ENCODE measurements at places on chromosomes 2 and 18. TPM values are rescaled to one million over a fixed set of nuclear protein-coding genes. Genes with fewer than 3 reads are reported as not detected.

- no peak for DNase-seq
These were observed 1.6 kb upstream of the RIOK3 start for GRCh38 chr18:23451491-23451890.

- no peak for DNase-seq
These were observed 13.3 kb downstream of the TMEM177 start for GRCh38 chr2:119692310-119692709.

DNA sequence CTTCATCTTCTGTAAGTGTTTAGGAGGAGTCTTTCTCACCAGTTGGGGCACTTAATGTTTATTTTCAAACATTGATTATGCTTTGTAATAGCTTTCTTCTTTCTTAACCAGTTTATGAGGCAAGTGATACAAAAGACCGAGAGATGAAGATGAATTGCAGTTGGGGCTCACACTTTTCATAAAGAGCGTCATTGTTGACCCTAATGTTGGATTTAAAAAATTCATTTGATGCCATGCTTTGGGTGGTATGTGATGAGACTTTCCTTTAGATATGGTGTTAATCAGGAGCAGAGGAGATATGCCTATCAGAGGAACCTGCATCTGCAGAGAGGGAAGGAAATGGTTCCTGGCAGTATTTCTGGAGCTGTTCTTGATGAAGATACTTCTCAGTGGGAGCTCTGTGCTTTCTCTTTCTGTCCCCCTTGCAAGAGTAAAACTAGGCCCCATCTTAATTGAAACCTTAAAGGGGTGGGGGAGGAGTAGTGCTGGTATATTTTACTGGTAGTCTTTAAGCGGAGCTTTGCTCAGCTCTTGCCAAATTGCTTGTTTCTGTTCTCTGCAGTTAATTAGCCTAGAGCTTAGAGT lies 2.3 kb downstream of the EML4 start:
- no peak for DNase-seq

DNA sequence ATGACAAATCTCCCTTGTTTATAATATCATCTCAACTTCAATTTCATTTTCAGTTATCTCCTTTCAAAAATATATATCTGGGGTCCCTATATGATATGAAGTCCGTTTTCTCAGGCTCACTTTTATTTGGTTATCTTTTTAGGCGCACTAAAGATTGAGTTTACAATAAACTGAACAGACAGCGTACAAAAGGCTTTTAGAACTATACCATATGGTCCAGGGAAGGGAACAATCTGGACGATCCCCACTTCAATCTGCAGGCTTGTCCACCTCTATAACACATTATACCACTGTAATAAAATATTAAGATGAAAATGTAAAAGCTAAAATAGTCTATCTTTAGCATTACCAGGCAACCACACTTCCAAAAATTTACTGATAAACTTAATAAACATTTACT lies 289.9 kb downstream of the ZEB2 start:
- no peak for DNase-seq

DNA sequence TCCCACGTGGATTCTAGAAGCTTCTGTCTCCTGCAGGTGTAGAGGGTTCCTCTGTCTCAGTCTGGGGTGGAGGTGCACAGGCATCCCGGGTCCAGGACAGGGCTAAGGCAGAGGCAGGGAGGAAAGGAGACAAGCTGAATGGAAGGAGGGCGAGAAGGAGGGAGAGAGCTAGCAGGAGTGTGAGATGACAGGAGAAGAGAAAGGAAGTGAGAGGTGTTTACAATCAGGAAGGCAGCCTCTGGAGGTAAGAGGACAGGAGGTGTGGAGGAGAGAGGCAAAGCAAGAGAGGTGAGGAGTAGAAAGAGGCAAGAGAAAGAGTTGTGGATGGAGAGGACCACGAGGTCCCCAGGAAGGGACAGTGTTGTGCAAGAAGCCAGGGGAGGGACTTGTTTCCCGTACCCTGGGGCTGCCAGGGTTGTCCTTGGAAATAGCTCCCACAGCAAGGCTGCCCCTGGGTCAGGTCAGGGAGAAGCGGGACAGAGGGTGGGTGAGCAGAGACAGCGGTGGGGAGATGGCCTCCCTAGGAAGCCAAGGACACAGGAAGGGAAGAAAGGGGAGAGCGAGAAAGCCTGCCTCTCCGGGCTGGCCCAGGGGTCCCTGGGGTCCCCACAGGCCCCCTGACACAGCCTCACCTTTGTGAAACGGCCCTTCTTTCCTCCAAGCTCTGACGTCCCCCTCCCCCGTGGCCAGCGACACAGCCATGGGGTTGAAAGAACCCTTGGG lies 136.9 kb downstream of the CYP26B1 start:
- no peak for DNase-seq

- DNase-seq, result peak; percentile 46
These were observed 5.5 kb upstream of the ID2 start for GRCh38 chr2:8676191-8676920.

DNA sequence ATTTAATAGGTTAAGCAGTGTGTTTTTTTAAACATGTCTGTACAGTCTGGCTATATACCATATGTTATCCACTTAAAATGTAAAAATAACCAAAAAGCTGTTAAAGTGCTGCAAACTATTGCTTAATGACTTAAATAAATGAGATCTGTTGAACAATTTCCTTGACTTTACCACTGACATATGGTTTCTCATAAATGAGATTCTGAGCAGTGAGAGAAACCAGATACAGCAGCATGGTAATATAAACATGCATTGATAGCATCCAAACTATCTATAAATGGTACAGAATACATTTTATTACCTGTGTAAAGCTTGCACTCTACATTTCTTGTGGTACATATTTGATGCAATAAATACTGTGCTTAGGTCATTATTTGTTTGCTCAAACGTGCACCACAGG lies 36.3 kb upstream of the TTC21B start:
- no peak for DNase-seq

GRCh38 chr2:120732506-120733237 lies 3.0 kb upstream of the GLI2 start:
- DNase-seq, result no peak

GRCh38 chr2:121377646-121378045 lies 92.6 kb upstream of the TFCP2L1 start:
- DNase-seq, result no peak

GRCh38 chr2:100742277-100743254 lies 77.4 kb upstream of the NPAS2 start:
- no peak for DNase-seq

- peak; percentile 65 for DNase-seq
These were observed 78.1 kb downstream of the AAK1 start for GRCh38 chr2:69565431-69565839.

DNA sequence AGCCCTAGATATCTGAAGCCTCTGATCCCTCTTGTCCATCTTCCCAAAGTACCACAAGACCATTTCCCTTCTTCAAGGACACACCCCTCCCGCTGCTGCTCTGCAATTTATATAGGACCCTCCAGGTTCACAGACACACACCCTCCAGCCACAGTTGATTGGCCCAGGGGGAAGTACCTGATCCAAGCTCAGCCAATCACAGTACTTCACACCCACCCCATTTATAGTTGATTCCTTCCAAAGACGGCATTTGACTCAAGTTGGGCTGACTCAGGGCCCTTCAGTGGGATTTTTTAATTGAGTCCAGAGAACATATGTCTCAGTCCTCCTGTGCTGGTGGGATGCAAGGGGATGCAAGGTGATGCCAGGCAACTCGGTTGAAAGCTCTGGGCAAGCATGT lies 59.2 kb downstream of the GYPC start:
- DNase-seq, result no peak

DNA sequence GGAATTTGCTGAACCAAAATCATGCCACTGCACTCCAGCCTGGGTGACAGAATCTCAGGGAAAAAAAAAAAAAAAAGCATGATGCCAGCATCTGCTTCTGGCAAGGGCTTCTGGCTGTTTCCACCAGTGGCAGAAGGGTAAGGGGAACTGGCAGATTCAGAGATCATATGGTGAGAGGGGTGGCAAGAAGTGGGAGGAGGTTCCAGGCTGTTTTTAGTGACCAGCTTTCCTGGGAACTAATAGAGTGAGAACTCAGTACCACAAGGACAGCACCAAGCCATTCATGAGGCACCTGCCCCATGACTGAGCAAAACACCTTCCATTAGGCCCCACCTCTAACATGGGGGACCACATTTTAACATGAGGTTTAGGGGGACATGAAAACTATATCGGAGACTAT lies 18.4 kb upstream of the CLASP1 start:
- DNase-seq, result no peak

GRCh38 chr2:146540271-146540932 lies 1304.4 kb upstream of the ACVR2A start:
- no peak for DNase-seq

- no peak for DNase-seq
These were observed 18.0 kb downstream of the FBXO41 start for GRCh38 chr2:73266061-73266901.

RBM45 gene
- polyA plus RNA-seq, result 2.2 TPM

MALL gene
- not detected for polyA plus RNA-seq

EPAS1 gene
- polyA plus RNA-seq, result 0.90 TPM

EVX2 gene
- not detected for polyA plus RNA-seq

LHCGR gene
- not detected for polyA plus RNA-seq

GNLY gene
- polyA plus RNA-seq, result 13.2 TPM

ERMN gene
- polyA plus RNA-seq, result not detected

GATA6 gene
- polyA plus RNA-seq, result not detected
